ENCODE measurements at places on chromosomes 2 and 18.

GRCh38 chr2:1022178-1022577 lies 71.5 kb downstream of the SNTG2 start:
- no peak for DNase-seq

GRCh38 chr2:226179010-226179409 lies 620.6 kb downstream of the IRS1 start:
- DNase-seq = no peak

- no peak for DNase-seq
Observed at GRCh38 chr2:161766334-161766733, 142.1 kb downstream of the SLC4A10 start.

- no peak for DNase-seq
Observed at GRCh38 chr2:143128681-143129580, at the start of gene ARHGAP15. Gene ARHGAP15, plus strand, starts transcription at chr2:143129419.

- no peak for DNase-seq
Observed at GRCh38 chr2:43840965-43841364, 2.2 kb downstream of the ABCG8 start.

GRCh38 chr2:57453945-57454344 lies 592.7 kb upstream of the VRK2 start:
- DNase-seq = no peak

- DNase-seq = peak; percentile 42
Observed at GRCh38 chr2:240387669-240388358, 47.6 kb upstream of the GPC1 start.

DNA sequence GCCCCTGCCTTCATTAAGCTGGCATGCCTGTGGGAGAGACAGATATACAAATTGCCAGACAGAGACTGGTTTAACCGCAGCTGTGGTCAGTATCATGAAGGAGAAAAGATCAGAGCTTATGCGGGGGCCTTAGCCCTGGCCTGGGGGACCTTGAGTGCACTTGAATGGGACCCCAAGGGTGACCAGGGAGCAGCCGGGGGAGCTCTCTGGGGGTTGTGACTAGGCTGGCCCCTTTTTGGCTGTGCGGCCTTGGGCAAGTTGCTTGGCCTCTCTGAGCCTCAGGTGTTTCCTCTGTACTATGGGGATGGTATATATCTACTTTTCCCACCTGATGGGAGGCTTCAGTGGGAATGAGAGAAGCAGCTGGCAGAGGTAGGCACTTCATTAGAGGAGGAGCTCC lies 35.7 kb downstream of the INHBB start:
- DNase-seq = no peak

DNA sequence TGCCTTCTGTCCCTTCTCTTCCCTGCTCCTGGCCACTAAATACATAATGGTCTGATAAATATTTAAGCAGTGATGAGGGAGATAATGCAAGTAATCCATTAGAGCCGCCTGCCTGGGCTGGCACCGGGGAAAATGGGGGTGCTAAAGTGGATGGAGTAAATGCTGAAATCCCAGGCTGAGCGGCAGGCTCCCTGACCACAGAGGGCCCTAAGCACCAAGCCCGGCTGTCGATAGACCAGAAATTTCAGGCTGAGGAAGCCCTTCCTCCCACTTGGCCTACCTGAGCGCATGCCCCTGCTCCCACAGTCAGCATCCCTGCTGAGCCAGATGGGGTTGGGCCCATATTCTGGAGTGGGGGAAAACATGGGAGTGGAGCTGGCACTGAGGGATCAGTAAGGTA lies 197.5 kb upstream of the SKOR2 start:
- DNase-seq = no peak

- DNase-seq = peak; percentile 82
Observed at GRCh38 chr2:72793798-72794440, 31.9 kb downstream of the EXOC6B start.

- DNase-seq = peak; percentile 88
Observed at GRCh38 chr2:41933585-41934320, 114.1 kb upstream of the PKDCC start.

DNA sequence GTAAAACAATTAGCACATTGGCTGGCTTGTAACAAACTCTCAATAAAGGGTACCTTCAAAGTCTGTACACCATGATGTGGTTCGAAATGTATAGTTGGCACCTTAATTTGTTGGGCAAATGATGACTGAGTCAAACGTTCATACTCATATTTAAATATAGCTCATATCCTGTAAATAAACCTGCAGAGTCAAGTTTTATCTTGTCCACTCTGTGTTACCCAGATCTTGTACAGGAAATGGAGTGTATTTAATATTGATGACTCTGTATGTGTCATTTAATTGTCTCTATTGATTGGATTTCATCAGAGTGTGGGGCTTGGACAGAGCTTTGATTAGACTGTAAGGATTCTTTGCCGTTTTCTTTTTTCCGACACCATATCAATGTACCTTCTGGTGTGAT lies 805.6 kb upstream of the ZEB2 start:
- DNase-seq = no peak

- no peak for DNase-seq
Observed at GRCh38 chr2:85377083-85377482, 22.5 kb downstream of the ELMOD3 start.
